Omental fat pad (tissue), 4 donors: ENCODE measurements at places on chromosomes 16 and 17. TPM values are rescaled to one million over a fixed set of nuclear protein-coding genes. Genes with fewer than 3 reads are reported as not detected.
A peak's percentile ranks its signal among the peaks of the same experiment; 100 is the strongest.

GRCh38 chr16:10961231-10961630 lies 16.9 kb downstream of the CLEC16A start:
- no peak for DNase-seq

GRCh38 chr17:41965694-41966462 lies 717 bp upstream of the CNP start:
- DNase-seq, result no peak

GRCh38 chr17:27628376-27628775 lies 2.6 kb upstream of the LGALS9 start:
- DNase-seq, result no peak

DNA sequence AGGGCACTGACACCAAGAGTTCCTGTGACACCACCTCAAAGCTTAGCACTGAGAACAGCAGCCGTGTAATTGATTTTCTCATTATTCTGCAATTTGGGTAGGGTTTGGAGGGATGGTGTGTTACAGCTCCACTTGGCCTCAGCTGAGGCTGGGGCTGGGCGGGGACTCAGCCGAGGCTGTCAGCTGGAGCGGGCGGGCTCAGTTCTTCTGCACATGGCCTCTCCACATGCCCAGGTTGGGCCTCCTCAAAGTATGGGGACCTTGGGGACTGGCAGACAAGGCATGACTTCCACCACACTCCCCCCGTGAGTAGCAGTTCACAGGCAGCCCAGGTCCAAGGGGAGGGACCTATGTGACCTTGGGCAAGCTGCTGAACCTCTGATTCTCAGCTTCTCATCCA lies 171.5 kb downstream of the IRF8 start:
- no peak for DNase-seq

- DNase-seq, result no peak
Observed at GRCh38 chr16:68296693-68297092, 14.1 kb downstream of the SLC7A6OS start.

- no peak for DNase-seq
Observed at GRCh38 chr17:31537565-31538011, 146.1 kb downstream of the RAB11FIP4 start.

DNA sequence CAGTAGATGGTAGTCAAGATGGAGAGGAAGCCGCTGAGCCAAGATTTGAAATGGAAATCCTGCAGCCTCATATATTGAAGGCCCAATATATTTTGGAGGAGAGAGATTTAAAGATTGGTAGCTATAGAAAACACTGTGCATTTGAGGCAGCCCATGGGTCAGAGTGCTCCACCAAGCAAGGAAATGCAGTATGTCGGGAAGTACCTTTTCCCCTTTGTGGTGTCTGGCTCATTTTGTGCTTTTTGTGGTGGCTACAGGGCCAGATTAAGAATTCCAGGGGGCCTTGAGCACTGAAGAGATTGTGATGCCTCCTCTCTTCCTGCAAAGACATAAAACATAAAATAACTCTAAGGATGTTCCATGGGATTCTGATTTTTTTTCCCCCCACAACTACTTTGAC lies 39.6 kb downstream of the CDRT15 start:
- DNase-seq, result no peak

- DNase-seq, result no peak
Observed at GRCh38 chr17:39979016-39979670, 1.5 kb upstream of the PSMD3 start.

DNA sequence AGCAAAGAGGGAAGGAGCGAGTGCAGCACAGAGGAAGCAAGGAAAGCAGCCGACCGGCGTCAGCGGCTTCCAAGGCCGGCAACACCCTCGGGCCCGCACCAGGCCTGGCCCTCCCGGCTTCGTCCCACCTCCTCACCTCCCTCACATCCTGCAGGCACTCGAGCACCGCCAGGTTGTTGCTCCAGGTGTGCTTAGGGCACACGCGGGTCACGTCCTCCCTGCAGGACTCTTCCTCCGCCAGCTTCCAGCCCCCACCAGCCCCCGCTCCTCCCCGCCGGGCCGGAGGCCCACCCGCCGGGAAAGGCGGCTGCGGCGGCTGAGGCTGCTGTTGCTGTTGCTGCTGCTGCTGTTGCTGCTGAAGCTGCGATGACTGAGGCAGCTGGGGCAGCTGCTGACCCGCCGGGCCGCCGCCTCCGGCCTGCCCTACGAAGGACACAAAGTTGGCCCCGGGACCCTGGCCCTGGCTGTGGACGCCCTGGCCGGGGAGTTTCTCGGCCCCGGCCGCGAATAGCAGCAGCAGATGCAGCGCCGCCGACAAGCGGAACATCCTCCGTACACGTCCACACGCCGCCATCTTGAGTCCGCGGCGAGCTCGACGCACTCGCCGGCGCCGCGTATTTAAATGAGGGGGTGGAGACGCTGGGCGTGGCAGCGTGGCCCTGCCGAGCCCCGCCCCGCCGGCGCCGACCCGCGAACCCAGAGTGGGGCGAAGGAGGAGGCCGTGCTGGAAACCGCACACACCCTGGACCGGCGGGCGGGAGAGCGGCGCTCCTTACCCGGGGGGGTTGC lies at the start of gene GLG1:
Gene GLG1 (minus strand): TSS at position 594 of the 789 bp plus-strand sequence. CDS start 20 bp downstream, at position 574.
- peak; percentile 70 for DNase-seq

GRCh38 chr17:75367312-75367711 lies 38.2 kb downstream of the GRB2 start:
- DNase-seq, result no peak

- DNase-seq, result no peak
Observed at GRCh38 chr17:17506181-17506741, 10.1 kb upstream of the RASD1 start.

DNA sequence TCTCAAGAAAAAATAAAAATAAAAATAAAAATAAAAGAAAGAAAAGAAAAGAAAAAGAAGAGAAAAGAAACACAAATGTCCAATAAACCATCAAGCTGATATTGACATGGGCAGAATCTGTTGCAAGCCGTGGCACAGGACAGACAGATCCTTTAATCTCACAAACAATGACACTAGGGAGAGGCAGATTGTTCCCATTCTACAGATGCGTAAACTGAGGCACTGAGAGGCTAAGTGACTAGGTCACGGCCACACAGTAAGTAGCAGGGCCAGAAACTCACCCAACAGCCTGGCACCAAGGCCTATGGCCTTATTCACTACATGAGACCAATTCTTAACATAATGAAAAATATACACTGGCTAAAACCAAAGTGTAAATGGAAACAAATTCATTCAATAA lies 28.3 kb upstream of the ZFP90 start:
- no peak for DNase-seq

DNA sequence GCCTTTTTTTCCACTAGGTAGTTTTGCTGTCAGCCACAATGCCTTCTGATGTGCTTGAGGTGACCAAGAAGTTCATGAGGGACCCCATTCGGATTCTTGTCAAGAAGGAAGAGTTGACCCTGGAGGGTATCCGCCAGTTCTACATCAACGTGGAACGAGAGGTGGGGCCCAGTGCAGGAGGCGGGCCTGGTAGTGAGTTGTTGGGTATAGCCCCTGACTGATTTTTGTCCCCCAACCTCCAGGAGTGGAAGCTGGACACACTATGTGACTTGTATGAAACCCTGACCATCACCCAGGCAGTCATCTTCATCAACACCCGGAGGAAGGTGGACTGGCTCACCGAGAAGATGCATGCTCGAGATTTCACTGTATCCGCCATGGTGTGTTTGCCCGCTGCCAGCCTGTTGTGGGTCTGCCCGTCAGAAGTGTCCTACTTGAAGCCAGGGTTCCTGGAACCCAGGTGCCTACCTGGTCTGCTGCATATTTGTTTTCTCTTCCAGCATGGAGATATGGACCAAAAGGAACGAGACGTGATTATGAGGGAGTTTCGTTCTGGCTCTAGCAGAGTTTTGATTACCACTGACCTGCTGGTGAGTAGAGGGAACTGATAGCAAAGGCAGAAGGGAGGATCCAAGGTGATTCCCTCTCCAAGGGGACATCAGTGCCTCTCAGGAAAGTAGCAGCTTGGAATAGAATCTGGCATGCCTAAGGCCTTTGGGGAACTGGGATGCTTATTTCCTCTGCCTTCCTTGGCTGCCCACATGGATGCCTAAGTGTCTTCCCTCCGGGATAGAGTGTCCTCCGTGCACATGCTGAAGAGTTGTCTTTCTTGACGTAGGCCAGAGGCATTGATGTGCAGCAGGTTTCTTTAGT lies 1.9 kb upstream of the CD68 start:
- DNase-seq, result no peak

- no peak for DNase-seq
Observed at GRCh38 chr17:31513731-31514427, 122.4 kb downstream of the RAB11FIP4 start.

GRCh38 chr17:61968757-61969156 lies 41.0 kb upstream of the INTS2 start:
- DNase-seq, result no peak

GRCh38 chr17:59368218-59368857 lies 36.9 kb downstream of the YPEL2 start:
- DNase-seq, result no peak

DNA sequence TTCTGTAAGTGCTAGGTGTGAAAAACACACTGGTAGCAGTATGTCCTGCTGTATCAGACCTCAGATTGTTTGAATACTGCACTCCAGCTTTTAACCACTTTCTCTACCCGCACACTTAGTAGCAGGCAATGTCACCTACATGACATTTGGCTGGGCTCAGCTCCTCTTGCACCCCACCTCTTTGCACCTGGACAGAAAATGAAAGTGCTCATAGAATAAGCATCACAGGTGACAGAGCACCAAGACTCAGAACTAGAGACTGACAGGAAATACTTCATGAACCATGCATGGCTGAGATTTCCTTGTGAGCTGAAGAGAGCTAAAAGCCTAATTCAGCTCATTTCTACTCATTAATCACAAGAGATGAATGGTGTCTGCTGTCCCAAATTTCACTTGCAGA lies 1014.2 kb upstream of the CDH8 start:
- DNase-seq, result no peak

DNA sequence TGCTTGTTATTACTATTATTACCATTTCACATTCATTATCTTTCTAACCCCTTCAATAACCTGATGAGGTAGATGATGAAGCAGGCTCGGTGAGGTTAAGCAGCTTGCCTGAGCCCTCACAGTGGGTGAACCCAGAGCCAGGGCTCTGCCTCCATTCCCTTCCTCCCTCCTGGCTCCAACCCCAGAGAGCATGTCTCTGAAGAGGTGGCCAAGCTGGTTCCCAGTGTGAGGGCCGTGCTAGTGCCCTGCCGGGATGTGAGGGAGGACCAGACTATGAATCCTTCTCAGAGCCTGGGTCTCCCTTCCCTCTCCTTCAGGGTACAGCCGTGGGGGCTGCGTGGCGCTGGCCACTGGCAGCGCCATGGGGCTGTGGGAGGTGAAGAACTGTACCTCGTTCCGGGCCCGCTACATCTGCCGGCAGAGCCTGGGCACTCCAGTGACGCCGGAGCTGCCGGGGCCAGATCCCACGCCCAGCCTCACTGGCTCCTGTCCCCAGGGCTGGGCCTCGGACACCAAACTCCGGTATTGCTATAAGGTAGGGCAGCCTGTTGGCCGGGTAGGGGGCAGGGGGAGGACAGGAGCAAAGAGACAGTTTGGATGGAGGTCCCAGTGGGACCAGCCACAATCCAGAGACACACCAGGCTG lies 49.6 kb downstream of the MRC2 start:
- no peak for DNase-seq

GRCh38 chr16:83248735-83249463 lies 558.9 kb upstream of the HSBP1 start:
- DNase-seq, result no peak

DNA sequence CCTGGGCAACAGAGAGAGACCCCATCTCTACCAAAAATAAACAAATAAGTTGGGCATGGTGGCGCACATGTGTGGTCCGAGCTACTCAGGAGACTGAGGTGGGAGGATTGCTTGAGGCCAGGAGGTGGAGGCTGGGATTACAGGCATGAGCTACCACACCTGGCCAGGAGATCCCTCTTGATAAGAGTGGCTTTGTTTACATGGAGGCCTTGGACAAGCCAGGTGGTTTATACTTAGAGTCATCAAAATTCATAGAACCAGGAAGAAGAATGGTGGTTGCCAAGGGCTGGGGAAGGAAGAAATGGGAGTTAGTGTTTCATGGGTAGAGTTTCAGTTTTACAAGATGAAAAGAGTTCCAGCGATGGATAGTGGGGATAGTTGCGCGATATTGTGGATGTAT lies 8.8 kb upstream of the ZFP1 start:
- no peak for DNase-seq

DNA sequence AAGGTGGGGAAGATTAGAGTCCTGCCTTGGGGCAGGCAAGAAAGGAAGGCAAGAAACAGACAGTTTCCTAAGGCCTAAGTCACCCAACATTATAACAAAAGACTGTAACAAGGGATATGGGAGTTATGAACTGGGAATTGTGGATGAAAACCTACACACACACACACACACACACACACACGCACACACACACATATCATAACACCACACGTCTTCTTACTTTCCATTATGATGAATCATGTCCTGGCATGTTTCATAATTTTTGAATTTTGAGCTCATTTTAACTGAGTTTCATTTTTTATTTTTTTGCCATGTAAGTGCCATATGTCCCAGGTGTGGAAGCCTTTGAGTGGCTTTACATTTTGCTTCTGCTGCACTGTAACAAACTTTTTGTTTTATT lies 29.9 kb downstream of the HS3ST2 start:
- DNase-seq, result no peak

GRCh38 chr17:64297467-64298088 lies 34.5 kb upstream of the TEX2 start:
- DNase-seq, result no peak

- no peak for DNase-seq
Observed at GRCh38 chr17:19018600-19018950, 14.0 kb upstream of the FAM83G start.

- DNase-seq, result no peak
Observed at GRCh38 chr16:59039066-59039720, 305.1 kb upstream of the GOT2 start.

GRCh38 chr16:2208308-2208707 lies 2.4 kb downstream of the BRICD5 start:
- no peak for DNase-seq

GRCh38 chr17:38663125-38663751 lies 11.5 kb downstream of the EPOP start:
- no peak for DNase-seq

GRCh38 chr16:72362973-72363372 lies 191.0 kb upstream of the PMFBP1 start:
- DNase-seq, result no peak

TMEM132E gene
- not detected for total RNA-seq

SPN gene
- 0.46 TPM for total RNA-seq

PRM3 gene
- not detected for total RNA-seq

ZNF385C gene
- total RNA-seq, result not detected

ABCA10 gene
- total RNA-seq, result 86.1 TPM
